NCI-H146 (cell line): ENCODE measurements at places on chromosomes 3 and 15.

- no peak for DNase-seq
These were observed 5.9 kb downstream of the CGNL1 start for GRCh38 chr15:57382215-57382614.

GRCh38 chr3:140766465-140766864 lies 88.6 kb downstream of the TRIM42 start:
- DNase-seq: no peak

GRCh38 chr15:33160581-33161165 lies 33.8 kb downstream of the FMN1 start:
- DNase-seq: no peak

- DNase-seq: no peak
These were observed 166.2 kb downstream of the ADAMTS17 start for GRCh38 chr15:100175406-100176114.

GRCh38 chr3:119195911-119196310 lies 22.5 kb downstream of the UPK1B start:
- no peak for DNase-seq

DNA sequence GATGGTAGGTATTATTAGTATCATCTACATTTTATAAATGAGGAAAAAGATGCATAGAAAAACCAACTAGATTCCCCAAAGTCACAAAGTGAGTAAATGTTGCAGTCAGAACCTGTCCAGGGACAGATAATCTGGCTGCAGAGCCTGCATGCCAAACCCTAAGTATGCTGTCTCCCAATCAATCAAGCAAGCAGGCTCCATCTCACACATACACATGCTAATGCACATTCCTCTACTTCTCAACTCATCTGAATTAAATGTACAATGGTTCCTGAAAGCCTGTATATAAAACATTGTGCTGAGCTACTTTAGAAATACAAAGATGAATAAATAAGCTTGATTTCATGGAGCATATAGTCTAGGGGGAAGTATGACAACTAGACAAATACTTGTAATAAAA lies 101.0 kb downstream of the CBLB start:
- no peak for DNase-seq

DNA sequence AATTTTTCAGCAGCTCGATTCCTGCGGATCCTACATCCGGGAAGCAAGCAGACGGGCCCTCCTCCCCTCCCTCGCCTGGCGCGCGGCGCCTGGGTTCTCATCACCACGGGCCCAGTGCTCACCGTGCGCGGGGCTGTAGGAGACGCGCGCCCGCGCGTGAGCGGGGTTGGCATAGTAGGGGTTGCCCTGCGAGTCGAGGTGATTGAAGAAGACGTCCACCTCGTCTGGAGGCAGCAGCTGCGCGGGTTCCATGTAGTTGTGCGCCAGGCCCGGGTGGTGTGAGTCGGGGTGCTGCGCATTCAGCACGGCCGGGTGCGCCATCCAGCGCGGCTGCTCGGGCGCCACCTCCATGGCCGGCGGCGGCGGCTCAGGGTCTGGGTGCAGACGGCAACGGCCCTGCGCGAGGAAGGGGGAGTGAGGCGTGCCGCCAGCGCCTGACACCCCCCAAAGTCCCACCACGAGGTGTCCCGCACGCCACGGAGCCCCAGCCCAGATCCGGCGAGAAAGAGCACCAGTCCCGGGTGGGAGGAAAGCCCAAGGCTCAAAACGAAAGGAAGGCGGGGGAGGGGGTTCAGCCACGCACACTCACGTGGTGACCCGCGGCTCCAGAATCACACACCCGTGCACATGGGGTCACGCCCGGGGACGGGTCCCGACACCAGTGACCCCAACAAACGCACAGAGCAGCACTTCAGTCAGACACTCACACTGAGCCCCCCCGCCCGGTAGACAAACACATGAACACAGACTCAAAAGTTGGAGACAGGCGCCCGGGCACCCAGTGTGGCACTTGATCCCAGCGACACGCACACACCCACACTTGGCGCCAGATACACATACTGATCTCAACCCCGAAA lies 6.1 kb downstream of the GATA2 start:
- DNase-seq: peak; percentile 59

DNA sequence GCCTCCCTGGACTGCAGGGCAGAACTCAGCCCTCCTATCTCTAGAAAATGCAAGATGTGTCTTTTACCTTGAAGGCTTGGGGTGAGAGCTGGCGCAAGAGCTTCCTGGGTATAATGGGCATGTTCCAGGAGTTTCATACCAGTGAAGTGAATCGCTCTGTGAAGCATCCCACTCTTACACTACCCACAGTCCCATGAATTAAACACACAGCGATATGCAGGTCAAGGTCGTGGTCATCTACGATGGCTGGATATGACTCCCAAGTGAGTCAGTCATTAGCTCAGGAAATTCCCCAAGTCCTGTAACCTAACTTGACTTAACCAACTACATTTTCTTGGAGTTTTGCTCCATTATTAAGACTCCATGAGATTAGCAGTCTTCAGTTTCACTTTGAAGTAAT lies 439.7 kb downstream of the NTRK3 start:
- DNase-seq: no peak

DNA sequence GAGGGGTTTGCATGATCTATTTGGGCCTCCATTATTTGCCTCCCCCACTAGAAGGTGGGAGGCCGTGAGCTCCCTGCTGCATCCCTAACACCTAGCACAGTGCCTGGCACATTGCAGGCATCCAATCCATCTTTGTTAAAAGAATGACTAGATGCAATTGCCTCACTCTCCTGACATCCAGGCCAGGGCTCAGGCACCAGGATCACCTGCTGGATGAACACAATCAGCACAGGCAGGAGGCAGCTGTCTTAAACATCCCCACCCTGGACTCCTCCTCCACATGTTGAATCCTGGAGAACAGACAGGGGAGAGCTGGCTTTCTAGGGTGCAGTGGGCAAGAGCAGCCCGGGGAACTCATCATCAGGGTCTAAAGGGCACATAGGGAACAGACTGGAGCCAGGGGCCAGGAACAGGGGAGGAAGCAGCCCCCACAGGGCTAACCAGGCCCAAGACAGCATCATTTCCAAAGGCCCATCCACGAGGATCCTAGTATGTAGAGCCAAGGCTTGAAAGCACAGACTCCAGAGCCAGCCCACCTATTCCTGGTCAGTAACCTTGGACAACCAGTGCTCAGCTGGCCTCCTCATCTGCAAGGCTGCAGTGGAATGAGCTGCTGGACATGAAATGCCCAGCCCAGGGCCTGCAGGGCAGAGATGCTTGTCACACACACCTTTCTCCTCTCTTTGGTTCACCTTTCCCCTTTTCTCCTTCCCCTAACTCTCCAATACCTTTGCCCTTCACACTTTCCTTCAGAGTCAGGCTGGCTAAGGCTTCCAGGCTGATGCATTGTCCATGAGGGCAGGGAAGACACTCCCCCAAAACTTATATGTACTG lies 254.4 kb upstream of the TLE3 start:
- peak; percentile 20 for DNase-seq

- DNase-seq: no peak
These were observed 277.5 kb downstream of the KCNH8 start for GRCh38 chr3:19425825-19426224.

- no peak for DNase-seq
These were observed 46.6 kb upstream of the TNIK start for GRCh38 chr3:171506743-171507319.

DNA sequence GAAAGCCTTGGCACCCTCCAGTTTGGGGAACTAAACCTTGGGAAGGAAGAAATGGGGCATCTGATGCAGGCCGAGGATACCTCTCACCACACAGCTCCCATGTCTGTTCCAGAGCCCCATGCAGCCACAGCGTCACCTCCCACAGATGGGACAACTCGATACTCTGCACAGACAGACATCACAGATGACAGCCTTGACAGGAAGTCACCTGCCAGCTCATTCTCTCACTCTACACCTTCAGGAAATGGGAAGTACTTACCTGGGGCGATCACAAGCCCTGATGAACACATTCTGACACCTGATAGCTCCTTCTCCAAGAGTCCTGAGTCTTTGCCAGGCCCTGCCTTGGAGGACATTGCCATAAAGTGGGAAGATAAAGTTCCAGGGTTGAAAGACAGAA lies 7.7 kb downstream of the MAP1A start:
- DNase-seq: no peak

GRCh38 chr3:113070681-113071113 lies 79.9 kb downstream of the GTPBP8 start:
- no peak for DNase-seq

GRCh38 chr3:86723433-86723832 lies 267.5 kb downstream of the VGLL3 start:
- peak; percentile 41 for DNase-seq

DNA sequence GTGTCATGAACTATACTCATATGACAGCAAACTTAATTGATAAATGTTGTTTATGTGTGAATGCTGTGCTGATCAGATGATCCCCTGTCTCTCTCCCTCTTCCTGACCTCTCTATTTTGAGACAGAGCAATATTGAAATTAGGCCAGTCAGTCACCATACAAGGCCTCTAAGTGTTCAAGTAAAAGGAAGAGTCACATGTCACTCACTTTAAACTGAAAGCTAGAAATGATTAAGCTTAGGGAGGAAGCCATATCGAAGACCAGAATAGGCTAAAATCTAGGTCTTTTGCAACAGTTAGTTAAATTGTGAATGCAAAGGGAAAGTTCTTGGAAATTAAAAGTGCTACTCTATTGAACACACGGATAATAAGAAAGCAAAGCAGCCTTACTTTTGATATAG lies 498.6 kb downstream of the ZPLD1 start:
- no peak for DNase-seq

GRCh38 chr15:73709686-73710085 lies 25.5 kb downstream of the CD276 start:
- DNase-seq: no peak

- peak; percentile 7 for DNase-seq
These were observed 95.7 kb downstream of the LINGO1 start for GRCh38 chr15:77537006-77537405.

- DNase-seq: peak; percentile 37
These were observed 72.9 kb upstream of the MNS1 start for GRCh38 chr15:56537881-56538280.

DNA sequence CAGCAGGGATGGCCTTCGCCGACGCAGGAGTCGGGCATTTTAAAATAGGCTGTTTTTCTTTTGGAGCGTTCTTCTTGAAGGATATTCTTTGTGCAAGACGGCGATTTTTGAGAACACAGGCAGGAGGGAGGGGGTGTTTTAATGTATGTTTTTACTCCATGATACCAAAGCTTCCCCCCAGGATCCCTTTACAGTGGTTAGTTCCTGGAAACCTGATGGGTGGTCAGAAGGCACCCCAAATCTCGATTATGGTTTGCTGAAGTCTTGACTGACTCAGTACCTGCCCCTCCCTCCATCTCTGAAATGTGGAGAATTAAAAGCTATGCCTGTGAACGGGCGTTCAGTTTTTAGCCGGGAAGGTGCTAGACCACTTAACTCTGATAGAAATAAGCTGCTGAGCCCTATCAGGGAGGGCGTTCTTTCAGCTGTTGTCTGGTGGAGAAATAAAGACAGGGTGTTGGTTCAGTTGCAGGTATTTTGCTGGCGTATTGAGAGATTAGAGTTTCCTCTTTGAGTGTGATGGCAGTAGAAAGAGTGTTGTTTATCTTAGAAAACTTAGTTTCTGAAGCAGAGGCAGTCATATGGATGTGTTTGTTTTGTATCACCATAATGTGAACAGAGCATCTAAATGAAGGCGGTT lies 3.4 kb downstream of the IGF1R start:
- DNase-seq: no peak

GRCh38 chr3:126423191-126424038 lies 28.7 kb downstream of the CFAP100 start:
- DNase-seq: no peak

GRCh38 chr15:51706291-51706690 lies 25.0 kb downstream of the SCG3 start:
- no peak for DNase-seq

GRCh38 chr3:196995646-196996355 lies 27.2 kb upstream of the PIGZ start:
- no peak for DNase-seq

DNA sequence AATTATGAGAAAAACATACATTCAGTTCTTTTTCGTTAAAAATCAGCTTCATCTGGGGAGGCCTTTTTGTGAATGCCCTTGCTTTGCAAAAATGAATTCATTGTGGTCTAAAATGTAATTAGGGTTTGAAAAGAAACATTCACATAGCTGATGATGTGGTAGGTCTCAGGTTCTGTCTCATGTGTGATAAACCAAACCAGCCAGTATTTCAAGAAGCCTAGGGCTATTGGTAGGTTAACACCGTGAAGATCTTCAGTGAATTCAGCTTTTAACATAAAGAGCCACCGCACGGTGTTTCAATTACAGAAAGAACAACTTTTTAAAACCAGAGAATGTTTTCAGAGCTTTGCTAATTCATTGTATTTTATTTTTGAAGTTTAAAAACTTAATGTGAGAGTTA lies 41.9 kb downstream of the CTNNB1 start:
- no peak for DNase-seq

DNA sequence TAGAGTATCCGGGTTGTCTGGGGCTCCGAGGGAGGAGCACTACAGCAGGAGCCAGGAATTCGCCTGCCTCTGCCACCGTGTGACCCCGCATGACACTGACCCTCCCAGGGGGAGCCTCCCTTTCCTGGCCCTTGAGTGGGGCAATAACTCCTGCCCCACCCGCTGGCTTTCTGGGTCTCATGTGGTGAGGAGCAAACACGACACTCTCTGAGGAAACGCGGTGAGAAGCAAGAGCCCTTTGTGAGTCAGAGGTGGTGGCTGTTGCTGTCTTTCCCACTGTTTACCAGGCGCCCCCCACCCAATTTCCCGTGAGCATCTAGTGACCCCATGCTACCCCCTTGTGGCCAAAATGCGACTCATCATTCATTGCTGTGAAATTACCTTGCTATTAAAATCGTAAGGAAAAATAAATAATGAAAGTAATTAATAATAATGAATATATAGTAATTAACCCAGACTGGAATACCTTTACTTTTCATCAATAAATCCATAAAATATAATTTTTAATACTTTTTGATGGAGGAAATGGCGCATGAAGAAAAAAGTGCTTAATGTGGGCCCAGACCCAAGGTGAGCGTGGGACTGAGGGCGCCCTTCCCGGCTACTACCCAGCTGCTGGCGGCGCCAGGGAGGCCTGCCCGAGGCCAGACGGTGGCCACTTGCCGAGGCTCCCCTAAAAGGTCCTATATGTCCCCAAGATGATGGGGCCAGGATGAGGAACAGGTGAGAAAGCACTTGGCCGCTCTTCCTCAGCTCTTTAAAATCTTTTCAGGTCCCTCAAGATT lies 29.3 kb downstream of the CCNL1 start:
- DNase-seq: peak; percentile 98

GRCh38 chr15:95326431-95327182 lies 1003.9 kb upstream of the NR2F2 start:
- no peak for DNase-seq

DNA sequence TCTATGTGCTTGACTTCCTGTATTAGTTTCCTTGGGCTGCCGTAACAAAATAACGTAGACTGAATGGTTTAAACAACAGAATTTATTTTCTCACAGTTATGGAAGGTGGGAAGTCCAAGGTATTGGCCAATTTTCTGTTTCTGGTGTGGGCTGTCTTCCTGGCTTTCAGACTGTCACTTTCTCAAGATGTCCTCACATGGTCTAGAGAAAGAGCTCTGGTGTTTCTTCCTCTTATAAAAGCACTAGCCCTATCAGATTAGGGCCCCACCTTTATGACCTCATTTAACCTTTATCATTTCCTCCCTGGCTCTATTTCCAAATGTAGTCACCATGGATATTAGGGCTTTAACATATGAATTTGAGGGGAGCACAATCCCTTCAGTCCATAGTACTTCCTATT lies 54.6 kb downstream of the SPRED1 start:
- DNase-seq: no peak

GRCh38 chr3:49723296-49723627 lies 489 bp downstream of the GMPPB start:
- DNase-seq: peak; percentile 27

- no peak for DNase-seq
These were observed 626.6 kb downstream of the MCTP2 start for GRCh38 chr15:94858011-94858410.

- DNase-seq: no peak
These were observed 37.1 kb upstream of the CCK start for GRCh38 chr3:42302924-42303634.
